Fibroblast of skin of back (primary cell): ENCODE measurements at places on chromosomes 2 and 18.

DNA sequence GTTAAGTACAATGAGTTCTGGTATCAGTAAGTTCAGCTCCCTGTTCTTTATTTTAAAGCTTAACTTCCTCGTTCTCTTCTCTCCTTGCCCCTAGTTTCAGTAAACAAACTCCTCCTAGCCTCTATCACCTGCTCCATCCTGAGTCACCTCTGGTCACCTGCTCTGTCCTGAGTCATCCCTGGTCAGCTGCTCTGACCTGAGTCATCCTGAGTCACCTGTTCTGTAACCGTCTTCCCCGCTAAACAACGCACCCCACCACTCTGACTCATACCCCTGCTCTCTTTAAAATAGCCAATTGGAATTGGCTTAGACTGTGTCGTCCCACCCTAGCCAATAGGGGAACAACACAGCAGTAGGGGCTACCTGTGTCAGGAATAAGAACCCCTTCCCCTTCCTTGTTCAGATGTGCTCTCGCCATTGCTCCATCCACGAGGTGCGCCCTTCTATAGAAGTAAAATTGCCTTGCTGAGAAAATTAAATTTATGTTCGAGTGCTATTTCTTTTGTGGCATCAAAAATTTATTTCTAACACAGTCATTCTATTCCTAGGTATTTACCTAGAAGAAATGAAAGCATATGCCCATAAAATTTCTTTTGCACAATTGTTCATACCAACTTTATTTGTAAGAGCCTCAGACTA, 24.9 kb upstream of the RMND5A start:
- DNase-seq = no peak

DNA sequence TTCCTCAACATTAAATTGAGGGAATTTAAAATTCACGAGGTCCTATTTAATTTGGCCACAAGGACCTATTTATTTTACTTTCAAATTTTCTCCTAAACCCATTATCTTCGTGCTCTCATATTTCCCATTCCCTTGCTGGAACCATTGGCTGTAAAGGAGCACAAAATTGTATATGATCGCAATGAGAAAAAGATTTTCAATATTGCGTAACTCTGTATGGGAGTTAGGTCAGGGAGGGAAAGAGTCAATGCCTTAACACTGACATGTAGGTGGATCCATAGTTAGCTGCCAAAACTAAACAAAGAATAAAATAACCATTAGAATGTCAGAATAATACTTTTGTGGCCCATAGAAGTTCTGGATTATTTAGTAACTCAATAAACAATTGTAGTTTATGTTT, 40.6 kb upstream of the ZC3H15 start:
- no peak for DNase-seq

DNA sequence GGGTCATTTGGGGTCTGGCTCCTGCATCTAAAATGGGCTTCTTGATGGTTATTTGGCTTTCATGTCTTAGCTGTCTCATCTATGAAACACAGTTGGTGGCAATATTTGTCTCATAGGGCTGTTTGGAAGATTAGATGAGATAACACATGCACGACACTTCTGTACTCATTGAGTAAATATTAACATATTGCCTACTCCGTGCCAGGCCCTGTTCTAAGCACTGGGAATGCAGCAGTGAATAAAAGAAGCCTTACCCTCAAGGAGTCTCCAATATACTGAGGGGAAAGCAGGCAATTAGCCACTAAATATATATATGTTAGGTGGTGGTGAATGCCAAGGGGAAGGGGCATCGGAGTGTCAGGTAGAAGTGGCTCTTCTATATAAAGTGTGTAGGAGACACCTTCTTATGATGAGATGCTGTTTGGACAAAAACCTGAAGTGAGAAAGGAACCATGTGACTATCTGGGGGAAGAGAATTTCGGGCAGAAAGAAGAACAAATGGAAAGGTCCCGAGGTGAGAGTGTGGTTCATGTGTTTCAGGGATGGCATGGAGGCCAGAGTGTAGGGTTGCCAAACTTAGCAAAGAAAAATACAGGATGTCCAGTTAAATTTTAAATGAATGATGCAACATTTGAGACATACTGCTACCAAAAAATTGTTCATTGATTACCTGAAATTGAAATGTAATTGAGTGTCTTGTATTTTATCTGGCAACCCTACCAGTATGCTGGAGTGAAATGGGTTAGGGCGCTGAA, 11.8 kb downstream of the SLC3A1 start:
- DNase-seq = no peak

GRCh38 chr18:74083557-74083952, 64.1 kb downstream of the FBXO15 start:
- no peak for DNase-seq

GRCh38 chr18:8424917-8425725, 184.1 kb upstream of the RAB12 start:
- DNase-seq = peak; percentile 83
